ENCODE measurements at places on chromosomes 2 and 18.

GRCh38 chr2:136006658-136007057 lies 21.2 kb upstream of the DARS1 start:
- DNase-seq: no peak

DNA sequence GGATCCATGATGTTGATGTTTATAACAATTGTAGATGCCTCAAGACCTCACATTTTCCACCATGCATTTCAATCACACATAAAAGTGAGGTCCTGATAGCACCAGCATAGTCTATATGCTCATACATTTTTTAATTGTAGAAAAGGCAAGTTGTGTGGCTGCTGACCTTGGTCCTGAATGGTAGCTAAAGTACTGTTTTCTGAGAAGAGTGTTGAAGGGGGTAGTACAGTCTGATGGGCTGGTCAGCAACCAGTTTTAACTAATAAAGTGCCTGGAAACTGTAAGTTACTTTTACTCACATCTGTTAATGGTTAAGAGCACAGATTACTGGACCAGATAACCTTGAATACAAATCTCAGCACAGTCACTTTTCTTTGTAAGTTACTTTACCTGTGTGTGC lies 15.9 kb downstream of the ZNF638 start:
- DNase-seq: no peak

GRCh38 chr2:37291680-37292079 lies 33.0 kb downstream of the PRKD3 start:
- DNase-seq: no peak

DNA sequence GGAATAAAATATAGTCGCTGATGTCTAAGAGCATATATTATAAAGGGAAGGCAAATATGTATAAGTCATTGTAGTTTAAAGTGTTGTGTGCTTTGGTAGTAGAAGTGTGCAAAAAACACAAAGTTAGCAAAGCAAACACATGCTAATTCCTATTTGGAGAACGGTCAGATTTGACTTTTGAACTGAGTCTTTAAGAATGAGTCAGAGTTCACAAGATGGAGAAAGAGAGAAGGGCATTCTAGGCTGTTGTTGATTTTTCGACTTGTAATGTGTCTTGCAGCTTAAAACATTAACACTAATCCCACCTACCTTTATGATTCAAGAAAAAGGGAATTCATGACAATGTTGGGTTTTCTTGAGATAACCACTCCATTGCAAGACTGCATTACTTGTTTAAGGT lies 98.1 kb downstream of the CRIM1 start:
- no peak for DNase-seq

DNA sequence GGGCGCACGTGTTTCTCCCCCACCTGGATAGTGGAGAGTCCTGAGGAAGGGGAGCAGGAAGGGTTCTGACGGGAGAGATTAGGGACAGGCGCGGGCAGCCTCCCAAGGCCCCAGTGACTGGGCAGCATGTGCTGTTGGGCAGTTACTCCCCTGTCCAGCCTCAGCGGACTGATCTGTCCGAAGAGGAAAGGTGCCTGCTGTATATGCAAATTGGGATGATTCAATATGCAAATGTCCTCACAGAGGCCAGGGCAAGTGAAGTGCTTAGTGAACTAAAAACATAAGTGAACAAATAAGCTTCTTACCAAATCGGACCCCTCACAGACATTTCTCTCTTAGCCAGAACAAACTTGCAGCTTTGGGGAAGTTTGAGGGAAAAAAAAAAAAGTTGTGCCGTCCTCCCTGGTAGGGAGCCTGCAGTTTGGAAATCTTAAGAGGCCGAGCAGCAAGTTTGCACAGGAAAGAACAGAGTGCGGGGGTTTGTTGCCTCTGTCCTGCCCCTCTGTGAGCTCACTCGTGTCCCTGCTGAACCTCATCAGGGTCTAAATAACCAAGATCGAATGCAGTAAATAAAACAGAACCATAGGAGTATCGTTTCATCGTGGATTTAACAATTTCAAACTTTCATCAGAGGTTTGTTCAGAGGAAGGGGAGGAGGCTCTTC lies 141.4 kb downstream of the KCTD1 start:
- DNase-seq: no peak

DNA sequence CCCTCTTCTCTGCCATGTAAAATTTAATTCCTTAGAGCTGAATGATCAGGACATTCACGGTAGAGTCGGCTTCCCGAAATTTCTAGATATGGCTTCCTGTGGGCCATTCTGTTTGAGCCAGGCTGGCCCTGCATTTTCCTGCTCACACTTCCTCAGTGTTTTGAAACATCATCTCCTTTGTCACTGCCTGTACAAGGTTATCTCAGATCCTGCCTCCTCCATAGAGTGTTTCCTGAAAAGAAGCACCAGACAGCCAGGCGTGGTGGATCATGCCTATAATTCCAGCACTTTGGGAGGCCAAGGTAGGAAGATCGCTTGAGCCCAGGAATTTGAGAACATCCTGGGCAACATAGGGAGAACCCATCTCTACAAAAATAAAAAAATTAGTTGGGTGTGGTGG lies 43.6 kb downstream of the GRHL1 start:
- DNase-seq: no peak

DNA sequence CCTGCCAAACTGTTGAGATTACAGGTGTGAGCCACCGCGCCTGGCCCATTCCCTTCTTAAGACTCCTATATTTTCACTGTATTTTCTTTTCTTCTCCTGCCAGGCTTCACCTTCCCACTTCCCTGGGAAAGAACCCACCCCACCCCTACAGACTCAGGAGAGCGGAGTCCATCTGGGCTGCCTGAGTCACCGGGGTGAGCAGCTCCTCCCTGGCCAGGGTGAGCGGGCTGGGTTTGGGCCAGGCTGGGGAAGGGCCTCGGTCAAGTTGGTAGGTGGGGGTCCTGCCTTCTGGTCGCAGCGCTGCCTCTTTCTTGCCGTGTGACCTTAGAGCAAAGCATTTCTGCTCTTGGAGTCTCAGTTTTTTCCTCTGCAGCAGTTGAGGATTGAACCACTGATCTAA lies 2.1 kb upstream of the GAREM2 start:
- no peak for DNase-seq

- DNase-seq: no peak
These were observed 52.5 kb downstream of the POMC start for GRCh38 chr2:25115902-25116301.

GRCh38 chr2:40225670-40226210 lies 226.2 kb downstream of the SLC8A1 start:
- no peak for DNase-seq

- no peak for DNase-seq
These were observed 2.0 kb upstream of the CAPN14 start for GRCh38 chr2:31219131-31219969.

DNA sequence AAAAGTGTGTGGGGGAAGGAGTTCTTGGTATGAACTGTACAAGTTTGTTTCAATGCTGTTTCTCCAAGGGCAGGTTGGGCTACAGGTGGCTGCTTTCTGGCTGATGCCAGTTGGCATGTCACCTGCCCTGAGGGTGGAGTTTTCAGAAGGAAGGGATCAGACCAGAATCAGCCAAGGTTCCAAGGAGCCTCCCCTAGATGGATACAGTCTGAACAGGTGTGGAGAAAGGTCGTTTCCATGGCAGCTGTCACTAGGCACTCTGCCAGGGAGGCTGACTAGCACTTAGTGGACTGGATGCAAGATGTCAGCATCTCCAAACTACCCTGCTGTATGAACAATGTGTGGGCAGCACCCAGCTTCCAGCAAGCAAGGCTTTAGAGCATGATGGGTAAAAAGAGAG lies 444.4 kb upstream of the HNRNPA3 start:
- no peak for DNase-seq

- no peak for DNase-seq
These were observed 238.8 kb upstream of the HDAC4 start for GRCh38 chr2:239639421-239640185.

Measured in HCT116 (cell line).